ENCODE measurements at places on chromosomes 4 and X.

DNA sequence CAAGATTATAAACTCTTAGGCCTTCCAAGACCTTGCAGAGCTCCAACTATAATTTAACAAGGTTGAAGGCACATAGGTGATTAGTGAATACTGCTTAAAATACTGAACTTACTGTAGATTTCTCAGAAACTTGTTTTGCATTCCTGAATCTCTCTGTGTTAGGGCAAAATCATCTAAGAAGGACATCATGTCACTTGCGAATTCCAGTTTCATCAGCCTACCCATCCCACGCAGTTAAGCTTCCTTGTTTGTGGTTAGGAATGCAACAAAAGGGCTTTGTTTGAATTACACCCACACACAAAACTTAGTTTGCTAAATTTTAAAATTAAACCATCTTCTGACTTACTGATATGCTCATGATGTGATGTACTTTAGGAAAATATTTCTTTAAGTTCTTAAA is 174.0 kb downstream of the SOWAHB start:
- H3K4me3 ChIP-seq: no peak overlapping the region
- no peak overlapping the region for H3K27ac ChIP-seq
- no peaks in the 10 kb centered on the region for H3K4me1 ChIP-seq
- no peak for DNase-seq
- no peaks in the 10 kb centered on the region for H3K36me3 ChIP-seq
- peaks cover 43% of the 10 kb centered on the region for H3K27me3 ChIP-seq

DNA sequence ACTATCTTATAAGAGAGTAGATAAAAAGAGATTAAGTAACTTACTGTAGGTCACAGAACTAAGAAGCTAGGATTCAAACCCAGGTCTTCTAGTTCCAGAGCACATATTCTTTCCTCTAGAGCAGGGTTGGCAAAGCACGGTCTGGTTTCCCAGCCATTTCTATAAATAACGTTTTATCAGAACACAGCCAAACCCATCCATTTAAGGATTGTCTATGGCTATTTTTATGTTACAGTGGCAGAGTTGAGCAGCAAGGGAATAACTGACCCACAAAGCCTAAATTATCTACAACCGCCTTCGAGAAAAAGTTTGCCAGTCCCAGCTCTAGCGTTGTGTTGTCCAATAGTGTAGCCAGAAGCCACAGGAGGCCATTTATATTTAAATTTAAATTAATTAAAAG is 7.5 kb downstream of the TMEM144 start:
- H3K36me3 ChIP-seq: no peaks in the 10 kb centered on the region
- H3K27ac ChIP-seq: no peak overlapping the region
- no peaks in the 10 kb centered on the region for H3K4me1 ChIP-seq

- peaks cover 4% of the 10 kb centered on the region for H3K36me3 ChIP-seq
- H3K27me3 ChIP-seq: peaks cover 40% of the 10 kb centered on the region
- no peak for DNase-seq
- H3K4me1 ChIP-seq: peaks cover 43% of the 10 kb centered on the region
These were observed 26.4 kb downstream of the NIPAL1 start for GRCh38 chr4:48042979-48043461.

DNA sequence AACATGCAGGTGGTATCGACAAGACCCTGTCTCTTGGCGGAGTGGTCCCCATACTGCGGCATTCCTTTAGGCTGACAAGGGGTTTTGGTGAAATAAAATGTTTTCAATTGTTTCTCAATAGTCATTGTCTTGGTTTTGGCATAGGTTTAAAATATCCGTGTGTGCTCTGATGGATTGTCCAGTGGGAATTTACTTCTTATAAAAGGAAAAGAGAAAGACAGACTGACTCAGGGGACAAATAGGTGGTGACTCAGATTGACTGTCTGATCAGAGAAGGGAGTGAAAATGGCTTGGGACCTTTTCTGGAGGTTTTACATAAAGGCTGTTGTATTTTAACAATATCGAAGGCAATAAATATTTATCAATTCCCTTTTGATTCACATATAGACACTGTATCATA is 129.8 kb downstream of the SORBS2 start:
- no peaks in the 10 kb centered on the region for H3K4me1 ChIP-seq
- H3K4me3 ChIP-seq: no peak overlapping the region
- peaks cover 4% of the 10 kb centered on the region for H3K27me3 ChIP-seq
- DNase-seq: no peak
- no peak overlapping the region for H3K27ac ChIP-seq

DNA sequence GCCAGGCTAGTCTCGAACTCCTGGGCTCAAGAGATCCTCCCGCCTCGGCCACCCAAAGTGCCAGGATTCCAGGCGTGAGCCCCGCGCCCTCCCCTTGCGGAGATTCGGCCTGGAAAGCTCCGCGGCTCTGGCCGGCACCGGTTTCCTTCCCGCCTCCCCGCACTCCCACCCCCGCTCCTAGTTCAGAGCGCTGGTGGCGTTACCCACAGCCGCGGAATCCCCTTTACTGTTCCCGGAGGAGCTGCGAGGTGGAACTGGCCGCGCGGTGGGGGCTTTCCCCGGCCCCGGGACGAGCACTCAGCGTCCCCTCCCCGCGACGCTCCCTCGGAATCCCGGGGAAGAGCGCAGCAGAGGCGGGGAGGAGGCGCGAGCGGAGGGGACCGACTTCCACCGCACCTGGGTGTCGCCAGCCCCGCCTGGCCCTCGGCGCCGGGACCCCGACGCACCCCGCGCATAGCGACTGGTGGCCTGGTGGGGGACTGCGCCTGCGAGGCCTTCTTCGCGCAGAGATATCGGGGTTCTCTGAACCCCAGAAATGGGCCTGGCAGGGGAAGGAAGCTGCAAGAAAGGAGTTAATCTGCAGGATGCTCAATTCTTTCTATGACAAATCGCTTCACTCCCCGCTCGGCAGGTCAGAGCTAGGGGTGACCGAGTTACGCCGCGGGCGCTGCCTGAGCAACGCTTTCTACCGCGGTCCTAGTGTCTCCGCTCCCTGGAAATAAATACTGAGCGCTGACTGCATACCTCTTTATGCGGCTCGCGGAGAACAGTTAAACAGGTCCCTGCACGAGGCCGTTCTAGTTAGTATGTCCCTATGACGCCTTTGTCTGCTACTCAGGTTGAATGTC is 14.6 kb upstream of the SLC25A4 start:
- peaks cover 4% of the 10 kb centered on the region for H3K4me1 ChIP-seq
- H3K27ac ChIP-seq: no peak overlapping the region
- peak overlapping the region; percentile 70 for H3K4me3 ChIP-seq
- peaks cover 21% of the 10 kb centered on the region for H3K27me3 ChIP-seq

GRCh38 chr4:5592272-5592671 is 116.1 kb downstream of the EVC2 start:
- H3K27ac ChIP-seq: no peak overlapping the region
- no peak for DNase-seq
- no peaks in the 10 kb centered on the region for H3K36me3 ChIP-seq
- no peak overlapping the region for H3K4me3 ChIP-seq
- H3K4me1 ChIP-seq: no peaks in the 10 kb centered on the region

DNA sequence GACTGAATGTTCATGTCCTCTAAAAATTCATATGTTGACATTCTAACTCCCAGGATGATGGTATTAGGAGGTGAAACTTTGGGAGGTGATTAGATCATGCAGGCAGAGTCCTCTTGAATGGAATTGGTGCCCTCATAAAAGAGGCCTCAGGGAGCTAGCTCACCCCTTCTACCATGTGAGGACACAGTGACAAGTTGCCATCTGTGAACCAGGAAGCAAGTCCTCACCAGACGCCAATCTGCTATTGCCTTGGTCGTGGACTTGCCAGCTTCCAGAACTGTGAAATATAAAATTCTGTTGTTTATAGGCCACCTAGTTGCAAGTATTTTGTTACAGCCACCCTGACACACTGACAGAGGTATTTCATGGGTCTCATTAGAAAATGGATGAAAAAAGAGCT is 28.5 kb upstream of the LONRF3 start:
- DNase-seq: no peak
- no peak overlapping the region for H3K27ac ChIP-seq
- no peak overlapping the region for H3K4me3 ChIP-seq
- peaks cover 9% of the 10 kb centered on the region for H3K27me3 ChIP-seq
- H3K36me3 ChIP-seq: no peaks in the 10 kb centered on the region
- no peaks in the 10 kb centered on the region for H3K4me1 ChIP-seq

DNA sequence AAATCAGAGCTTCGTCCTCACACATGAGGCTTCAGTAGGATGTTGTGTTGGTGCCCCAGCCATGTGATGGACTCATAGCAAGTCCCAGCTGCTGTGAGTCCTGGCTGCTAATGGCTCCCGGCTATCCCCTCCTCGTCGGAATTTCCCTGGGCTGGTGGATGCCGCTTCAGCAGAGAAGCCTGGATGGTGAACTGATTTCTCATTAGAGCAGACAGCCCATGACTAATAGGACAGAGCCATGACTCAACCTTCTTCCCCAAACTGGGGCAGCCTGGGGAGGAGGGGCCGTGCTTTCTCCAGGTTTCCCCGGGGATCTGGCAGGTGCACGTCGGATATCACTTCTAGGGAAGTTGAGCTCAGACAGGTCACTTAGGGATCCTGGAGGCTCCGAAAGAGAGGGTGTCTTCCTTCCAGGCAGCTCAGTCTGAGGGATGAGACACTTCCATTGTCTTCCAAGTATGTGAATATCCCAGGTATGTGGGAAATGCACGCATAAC is 112.7 kb downstream of the ASMT start:
- no peaks in the 10 kb centered on the region for H3K27me3 ChIP-seq
- DNase-seq: no peak
- peaks cover 18% of the 10 kb centered on the region for H3K36me3 ChIP-seq
- H3K4me1 ChIP-seq: no peaks in the 10 kb centered on the region

DNA sequence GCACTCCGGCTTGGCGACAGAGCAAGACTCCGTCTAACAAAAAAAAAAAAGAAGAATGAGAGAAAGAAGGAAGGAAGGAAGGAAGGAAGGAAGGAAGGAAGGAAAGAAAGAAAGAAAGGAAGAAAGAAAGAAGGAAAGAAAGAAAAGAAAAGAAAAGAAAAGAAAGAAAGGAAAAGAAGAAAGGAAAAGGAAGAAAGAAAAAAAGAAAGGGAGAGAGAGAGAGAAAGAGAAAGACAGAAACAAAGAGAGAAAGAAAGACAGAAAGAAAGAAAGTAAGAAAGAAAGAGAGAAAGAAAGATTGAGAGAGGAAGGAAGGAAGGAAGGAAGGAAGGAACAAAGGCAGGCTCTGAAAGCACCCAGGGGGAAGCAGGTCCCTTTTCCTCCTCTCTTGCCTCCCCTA is 336.6 kb upstream of the GATB start:
- DNase-seq: no peak
- no peaks in the 10 kb centered on the region for H3K27me3 ChIP-seq
- H3K27ac ChIP-seq: peak overlapping the region; percentile 99
- H3K4me1 ChIP-seq: peaks cover 71% of the 10 kb centered on the region
- H3K36me3 ChIP-seq: peaks cover 12% of the 10 kb centered on the region
- peak overlapping the region; percentile 50 for H3K4me3 ChIP-seq

DNA sequence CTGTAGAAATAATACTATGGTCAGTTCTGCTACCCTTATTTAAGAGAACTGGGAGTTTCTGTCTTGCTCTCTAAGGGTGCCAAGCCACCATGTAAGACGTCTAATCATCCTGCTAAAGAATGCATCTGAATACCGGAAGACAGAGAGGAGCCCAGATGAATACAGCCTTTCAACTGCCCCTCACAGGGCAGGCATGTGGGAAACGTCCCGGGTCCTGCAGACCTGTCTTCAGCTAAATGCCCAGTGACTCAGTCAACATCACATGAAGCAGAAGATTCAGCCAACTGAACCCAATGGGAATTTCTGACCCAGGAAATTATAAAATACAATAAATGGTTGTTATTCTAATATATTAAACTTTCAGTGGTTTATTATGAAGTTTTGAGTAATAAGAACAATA is 2141.0 kb upstream of the AGA start:
- H3K36me3 ChIP-seq: peaks cover 3% of the 10 kb centered on the region
- H3K27ac ChIP-seq: no peak overlapping the region
- H3K27me3 ChIP-seq: no peaks in the 10 kb centered on the region
- H3K4me3 ChIP-seq: no peak overlapping the region
- no peaks in the 10 kb centered on the region for H3K4me1 ChIP-seq

DNA sequence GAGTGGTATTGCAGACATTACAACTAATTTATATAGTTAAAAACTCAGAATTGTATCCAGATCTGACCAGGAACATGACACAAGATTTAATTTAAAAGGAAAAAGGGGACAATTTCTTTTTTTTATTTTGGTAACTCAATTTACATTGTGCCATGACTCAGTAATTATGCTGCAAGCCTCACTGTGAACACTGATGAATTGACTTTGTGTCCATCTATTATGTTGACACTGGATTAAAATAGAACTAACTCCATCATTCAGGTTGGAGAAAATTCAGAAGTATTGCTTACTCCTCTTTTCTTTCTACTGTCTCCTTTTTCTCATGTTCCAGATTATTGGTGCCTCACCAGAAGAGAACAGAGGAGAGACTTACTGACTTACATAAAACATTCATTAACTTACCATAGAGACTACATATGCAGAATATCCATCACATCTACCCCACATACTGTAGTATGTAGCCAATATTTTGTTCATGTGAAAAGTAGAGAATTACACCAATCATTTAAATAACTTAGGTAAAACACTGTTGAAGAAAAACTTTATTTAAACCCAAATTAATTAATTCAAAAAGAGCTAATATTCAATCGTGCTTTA is 15.8 kb upstream of the LEF1 start:
- peaks cover 4% of the 10 kb centered on the region for H3K36me3 ChIP-seq
- DNase-seq: no peak

DNA sequence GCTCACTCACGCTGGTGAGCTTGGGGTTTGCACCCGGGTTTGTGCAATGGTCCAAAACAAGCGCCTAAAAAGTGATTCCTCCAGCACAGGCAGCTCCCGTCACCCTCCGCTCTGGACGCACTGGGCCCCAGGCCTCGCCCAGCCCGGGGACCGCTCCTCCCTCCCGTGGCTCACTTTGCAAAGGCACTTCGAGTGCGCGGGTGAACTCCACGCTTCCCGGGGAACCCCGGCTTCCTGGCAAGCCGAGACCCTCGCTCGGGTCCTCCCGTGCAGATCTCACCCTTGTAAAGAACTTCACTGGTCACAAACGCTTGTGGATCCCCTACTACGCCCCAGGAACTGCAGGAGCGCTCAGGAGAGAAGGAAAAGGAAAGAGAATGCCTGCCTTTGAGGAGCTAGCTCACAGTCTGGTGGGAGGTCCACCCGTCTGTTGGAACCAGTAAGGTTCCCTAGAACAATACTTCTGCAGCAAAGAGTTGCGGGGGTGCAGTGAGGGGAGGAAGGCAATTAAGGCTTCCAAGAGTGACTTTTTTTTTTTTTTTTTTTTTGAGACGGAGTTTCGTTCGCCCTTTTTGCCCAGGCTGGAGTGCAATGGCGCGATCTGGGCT is at the start of gene CTPS2:
TSS of gene CTPS2 (minus strand) at position 122 of the 608 bp plus-strand sequence. CDS start 9,767 bp downstream, outside the sequence.
- H3K4me3 ChIP-seq: peak within 1 kb of the TSS; percentile 86
- peak; percentile 30 for DNase-seq
- H3K27me3 ChIP-seq: no peaks in the 10 kb centered on the region
- H3K4me1 ChIP-seq: peaks cover 14% of the 10 kb centered on the region
- H3K27ac ChIP-seq: peak within 1 kb of the TSS; percentile 91
